Brain (organoid and tissue), 16 donors: ENCODE measurements at places on chromosomes 2 and 18. TPM values are rescaled to one million over a fixed set of nuclear protein-coding genes. Genes with fewer than 3 reads are reported as not detected.
A peak's percentile ranks its signal among the peaks of the same experiment; 100 is the strongest.

GRCh38 chr2:42844901-42845821, 52.8 kb upstream of the HAAO start:
- DNase-seq, result peak; percentile 35

GRCh38 chr2:61184263-61184662, 22.3 kb downstream of the C2orf74 start:
- DNase-seq, result no peak

- no peak for DNase-seq
Measured at GRCh38 chr2:200077210-200077650, 121.8 kb downstream of the MAIP1 start.

GRCh38 chr18:58758606-58759005, 87.3 kb downstream of the MALT1 start:
- DNase-seq, result no peak

DNA sequence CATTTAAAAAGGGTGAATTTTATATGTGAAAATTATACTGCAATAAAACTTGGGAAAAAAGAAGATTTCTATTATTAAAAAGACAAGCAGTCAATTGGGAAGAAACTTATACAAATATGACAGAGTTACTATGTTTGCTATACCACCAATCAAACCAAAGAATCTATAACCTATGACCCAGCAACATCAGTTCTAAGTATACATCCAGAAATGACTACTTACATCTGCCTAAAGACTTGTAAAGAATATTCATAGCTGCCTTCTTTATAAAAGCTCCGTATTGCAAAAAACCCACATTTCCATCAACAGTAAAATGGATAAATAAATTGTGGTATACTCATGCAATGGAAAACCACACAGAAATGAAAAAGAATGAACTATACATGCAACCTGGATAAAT, 32.9 kb upstream of the NABP1 start:
- DNase-seq, result no peak

TXNDC2 gene
- polyA plus RNA-seq, result 0.17 TPM

KCNJ13 gene
- polyA plus RNA-seq, result not detected

PLA2R1 gene
- polyA plus RNA-seq, result 0.19 TPM

PLEK gene
- polyA plus RNA-seq, result 2.0 TPM

MFSD2B gene
- polyA plus RNA-seq, result not detected
